ENCODE measurements at places on chromosomes 13 and 19. TPM values are rescaled to one million over a fixed set of nuclear protein-coding genes. Genes with fewer than 3 reads are reported as not detected.

GRCh38 chr13:107641574-107641973, 573.8 kb downstream of the LIG4 start:
- DNase-seq, result no peak

DNA sequence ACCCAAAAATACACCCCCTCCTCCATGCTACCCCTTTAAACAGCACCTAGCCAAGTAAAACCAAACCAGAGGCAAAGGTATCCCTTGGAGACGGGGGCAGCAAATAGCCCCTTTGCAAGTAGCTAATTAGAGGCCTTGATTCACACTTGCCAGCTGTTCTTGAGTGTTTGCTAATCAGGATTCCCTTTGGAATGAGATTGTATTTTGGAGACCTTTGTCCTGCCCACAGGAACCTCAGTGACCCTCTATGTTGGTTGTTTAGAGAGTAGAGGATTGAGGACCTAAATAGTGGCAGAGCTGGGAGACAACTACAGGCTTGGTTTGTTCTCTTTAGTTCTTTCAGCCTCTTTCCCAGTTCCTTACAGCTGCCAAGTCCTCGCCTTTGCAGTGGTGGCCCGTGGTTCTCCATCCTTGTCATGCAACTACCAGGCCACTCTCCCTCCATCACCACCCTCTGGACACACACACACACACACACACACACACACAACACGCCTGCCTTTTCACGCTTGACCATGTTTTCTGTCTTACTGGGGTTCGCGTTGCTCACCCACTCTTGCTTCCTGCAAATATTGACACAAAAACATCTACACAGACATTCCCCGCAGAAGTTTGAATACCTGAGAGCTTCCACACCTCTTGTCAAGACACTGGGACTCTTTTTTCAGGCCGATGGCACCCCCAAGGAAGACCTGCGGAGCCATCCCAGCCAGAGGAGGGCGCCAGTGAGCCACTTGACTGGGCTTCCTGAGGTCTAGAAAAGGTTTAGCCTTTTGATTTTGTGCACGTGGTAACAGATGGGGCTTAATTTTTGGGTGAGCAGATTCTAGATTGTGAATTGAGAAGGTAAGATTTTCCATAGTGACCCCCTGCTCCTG, 80.0 kb upstream of the GPR183 start:
- peak; percentile 80 for DNase-seq

DNA sequence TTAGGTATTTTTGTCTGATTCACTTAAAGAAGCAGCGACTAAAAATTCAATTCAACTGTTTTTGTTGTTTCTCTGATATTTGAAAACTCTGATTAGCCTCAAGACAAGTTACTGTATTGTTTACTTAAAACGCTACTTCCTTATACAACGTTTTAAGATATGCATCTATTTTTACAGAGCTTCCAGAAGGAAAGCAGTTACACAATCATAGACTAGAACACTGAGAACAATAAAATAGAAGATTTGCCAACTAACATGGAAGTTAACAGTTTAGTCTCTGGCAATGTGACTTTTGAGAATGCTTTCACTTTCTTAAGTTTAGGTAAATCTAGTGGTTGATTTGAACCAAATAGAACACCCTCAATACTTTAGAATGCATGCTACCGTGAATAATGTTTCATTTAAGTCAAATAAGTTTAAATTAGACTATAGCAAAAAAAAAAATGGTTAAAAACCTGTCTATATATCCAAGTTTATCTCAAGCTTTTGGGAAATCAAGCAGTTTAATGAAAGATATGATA, 614.8 kb downstream of the DACH1 start:
- no peak for DNase-seq

GRCh38 chr13:26698392-26699196, 62.0 kb downstream of the GPR12 start:
- peak; percentile 90 for DNase-seq

Gene SELENOV
- 6.9 TPM for total RNA-seq

Gene ZNF121
- 162 TPM for total RNA-seq

Gene CGB3
- 0.46 TPM for total RNA-seq
